ENCODE measurements at places on chromosomes 4 and X.

GRCh38 chr4:185878633-185879032 lies 66.6 kb upstream of the SORBS2 start:
- DNase-seq: no peak

DNA sequence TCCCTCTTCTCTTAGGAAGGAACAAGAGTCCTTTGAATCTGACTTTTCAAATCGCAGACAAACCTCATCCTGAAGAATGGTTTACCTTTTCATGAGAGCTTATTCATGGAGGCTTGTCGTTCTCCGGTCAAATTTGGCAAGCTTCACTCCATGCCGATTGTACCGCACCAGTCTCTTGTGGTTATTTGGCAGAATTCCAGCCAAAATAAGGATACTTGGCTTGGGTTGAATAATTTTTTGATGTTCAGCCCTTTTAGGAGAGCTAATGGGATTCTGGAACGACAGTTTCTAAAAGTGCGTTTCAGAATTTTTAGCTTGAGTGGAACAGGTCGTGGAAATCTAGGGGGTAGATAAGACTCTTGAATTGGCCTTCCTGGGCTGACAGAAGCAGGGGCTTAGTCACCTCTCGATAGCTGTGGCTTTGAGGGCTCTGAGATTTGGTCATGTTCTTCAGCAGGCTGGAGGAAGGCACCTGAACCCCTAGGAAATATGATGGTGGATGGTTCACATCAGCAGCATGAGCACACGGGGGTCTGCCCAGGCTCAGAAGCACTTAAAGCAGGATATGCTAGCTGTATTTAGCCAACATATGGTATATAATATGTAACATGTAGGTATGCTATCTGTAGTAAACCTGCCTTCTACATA lies 1.5 kb downstream of the KLHL2 start:
- no peak for DNase-seq

DNA sequence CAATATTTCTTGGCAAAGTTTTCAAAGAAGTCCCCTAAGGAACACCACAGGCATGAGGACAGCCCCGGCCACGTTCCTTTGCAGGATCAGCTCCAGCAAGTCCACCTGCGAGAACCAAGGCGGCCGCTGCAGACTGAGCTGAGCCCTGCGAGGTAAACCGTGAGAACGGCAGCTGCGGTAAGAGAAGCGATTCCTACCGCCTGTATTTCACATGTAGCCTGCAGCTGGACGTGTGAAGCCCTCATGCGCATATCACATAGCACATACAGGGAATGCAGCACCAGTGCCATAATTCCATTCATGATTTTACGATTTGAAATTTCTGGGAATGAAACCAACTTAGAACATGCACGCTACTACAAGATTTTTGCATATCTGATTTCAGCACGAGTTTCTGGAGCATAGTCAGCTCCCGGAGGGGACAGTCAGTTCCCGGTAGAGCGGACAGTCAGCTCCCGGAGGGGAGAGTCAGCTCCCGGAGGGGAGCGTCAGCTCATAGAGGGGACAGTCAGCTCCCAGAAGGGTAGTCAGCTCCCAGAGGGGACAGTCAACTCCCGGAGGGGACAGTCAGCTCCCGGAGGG lies 41.7 kb downstream of the FGFRL1 start:
- no peak for DNase-seq

DNA sequence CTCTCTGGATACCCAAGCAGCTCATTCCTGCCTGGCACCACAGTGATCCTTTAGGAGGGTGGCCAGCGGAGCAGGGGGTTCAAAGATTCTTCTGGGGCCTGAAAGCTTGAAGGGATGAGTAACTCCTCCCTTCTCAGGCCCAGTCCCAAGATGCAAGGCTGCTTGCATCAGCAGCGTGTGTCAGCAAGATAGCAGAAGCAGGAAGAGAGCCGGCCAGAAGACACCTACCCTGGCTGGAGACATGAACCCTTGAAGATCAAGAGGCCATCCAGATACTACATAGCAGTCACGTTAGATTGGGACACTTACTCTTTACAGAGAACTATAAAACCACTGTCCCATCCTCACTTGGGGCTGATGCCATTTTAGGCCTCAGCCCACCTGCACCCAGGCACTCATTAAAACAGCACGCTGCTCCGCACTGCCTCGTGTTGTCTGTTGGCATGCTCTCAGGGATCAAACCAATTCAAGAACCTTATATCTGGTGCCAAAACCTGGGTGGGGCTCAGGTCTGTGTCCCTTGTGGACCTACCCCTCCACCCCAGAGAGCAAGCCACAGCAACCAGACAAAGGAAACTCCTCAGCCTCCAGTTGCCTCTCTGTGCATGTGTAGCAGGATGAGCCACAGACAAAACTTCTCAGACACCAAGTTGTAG lies 6.5 kb downstream of the UGT2B17 start:
- no peak for DNase-seq

DNA sequence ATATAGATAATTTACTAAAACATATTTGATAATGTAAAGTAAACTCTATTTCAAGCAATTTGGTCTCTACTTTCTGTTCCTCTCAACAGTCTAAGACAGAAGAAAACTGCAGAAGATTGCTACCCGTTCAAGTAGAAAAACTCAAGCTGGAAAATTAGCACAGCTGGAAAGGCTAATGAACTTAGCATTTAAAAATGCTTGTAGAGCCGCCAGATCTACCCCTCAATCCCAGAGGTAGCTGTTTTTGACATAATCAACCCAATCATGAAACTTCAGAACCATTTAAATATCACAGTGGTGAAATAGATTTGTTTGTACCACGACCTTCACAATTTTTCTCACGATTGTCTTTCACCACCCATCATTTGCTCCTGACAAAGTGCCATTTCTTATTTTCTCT lies 479.5 kb downstream of the SPRY1 start:
- no peak for DNase-seq

- DNase-seq: no peak
Measured at GRCh38 chr4:139191373-139191772, 14.4 kb upstream of the ELF2 start.

DNA sequence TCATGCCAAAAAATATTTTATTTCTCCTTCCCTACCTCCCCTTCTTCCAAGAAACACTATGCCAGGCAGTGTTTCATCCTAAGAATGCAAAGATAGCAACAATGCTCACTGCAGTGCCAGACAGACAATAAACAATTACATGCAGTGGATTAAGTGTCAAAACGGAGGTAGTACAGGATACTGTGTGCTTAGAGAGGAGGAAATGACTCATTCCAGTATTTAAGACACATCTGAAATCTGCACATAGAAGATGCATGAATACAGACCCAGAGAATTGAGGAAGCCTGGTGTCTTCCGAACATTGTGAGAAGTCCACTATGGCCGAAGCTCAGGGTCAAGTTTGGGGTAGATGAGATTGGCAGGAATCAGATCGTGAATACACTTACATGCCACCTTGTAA lies 326.4 kb downstream of the PPP3CA start:
- no peak for DNase-seq

DNA sequence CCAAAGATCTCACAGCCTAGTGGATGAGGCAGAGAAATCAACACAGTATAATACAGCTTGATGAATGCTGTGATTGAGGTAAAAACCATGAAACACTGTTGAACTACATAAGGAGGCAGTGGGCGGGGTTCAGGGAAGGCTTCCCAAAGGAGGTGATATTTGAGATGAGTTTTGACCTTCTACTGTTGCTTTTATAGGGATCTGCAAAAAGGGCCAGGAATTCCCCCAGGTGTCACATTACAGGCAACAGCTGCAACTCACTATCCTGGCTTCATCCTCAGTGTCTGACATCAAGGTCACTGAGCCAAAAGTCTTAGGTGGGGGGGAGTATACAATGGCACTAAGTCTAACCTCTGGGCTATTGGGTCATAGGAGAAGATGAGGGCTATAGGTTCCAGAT lies 185.7 kb upstream of the NRK start:
- no peak for DNase-seq

DNA sequence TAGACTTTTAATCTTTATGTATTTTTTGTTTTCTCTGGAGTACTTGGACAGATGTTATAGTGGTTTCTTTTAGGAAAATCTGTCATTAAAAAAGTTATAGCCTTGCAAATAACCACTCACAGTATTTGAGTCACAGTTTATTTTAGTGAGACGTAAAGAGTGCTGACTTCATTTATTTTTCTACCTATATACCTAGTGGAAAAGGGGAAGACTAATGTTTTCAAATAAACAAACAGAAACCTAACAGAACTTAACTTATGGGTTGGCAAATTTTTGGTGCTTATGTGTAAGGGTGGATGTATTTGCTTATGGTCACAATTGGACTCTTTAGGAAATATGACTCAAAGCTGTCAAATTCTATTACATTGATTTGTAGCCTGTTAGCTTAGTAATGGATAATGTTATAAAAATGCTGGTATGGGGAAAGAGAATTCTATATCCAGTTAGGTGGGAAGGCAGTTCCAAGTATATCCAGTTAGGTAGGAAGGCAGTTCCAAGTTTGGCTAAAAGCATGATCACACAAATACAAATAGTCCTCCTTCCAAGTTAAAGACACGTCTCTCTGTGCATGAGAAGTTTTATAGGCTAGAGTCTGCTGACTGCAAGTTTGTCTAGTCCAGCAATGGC lies 61.9 kb downstream of the SLC9A6 start:
- DNase-seq: no peak

- DNase-seq: no peak
Measured at GRCh38 chr4:164874789-164875188, 2.2 kb upstream of the APELA start.

GRCh38 chrX:49884290-49884862 lies 5.1 kb downstream of the USP27X start:
- no peak for DNase-seq

GRCh38 chr4:15234116-15234855 lies 193.5 kb upstream of the C1QTNF7 start:
- no peak for DNase-seq

DNA sequence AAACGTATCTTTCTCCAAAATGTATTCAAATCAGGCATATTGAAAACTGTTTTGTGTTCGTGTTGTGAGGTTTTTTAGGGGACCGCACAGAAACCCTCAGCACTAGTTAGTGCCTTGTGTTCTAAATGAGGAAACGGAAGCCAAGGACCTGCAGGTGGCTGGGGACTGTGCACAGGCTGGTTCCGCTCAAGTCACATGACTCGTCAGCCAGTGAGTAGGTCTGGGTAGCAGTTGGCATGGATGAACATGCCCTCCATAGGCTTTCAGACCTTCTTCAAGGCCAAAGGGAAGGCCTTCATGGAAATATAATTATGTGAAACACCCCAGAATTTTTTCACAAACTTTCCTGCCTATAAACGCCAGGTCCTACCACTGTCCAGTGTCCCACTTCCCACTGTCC lies 1.3 kb upstream of the F11 start:
- no peak for DNase-seq

- no peak for DNase-seq
Measured at GRCh38 chr4:125322366-125322730, 7.6 kb downstream of the FAT4 start.

GRCh38 chr4:112058433-112058832 lies 86.8 kb upstream of the FAM241A start:
- DNase-seq: no peak

- DNase-seq: no peak
Measured at GRCh38 chrX:43693602-43694406, 37.7 kb downstream of the MAOA start.

- no peak for DNase-seq
Measured at GRCh38 chrX:56763556-56764152, 34.6 kb downstream of the NBDY start.

Measured in D721Med (cell line).